ENCODE measurements at places on chromosomes 3 and 15.

GRCh38 chr15:29470311-29470710, 200.7 kb upstream of the NSMCE3 start:
- no peak for DNase-seq

DNA sequence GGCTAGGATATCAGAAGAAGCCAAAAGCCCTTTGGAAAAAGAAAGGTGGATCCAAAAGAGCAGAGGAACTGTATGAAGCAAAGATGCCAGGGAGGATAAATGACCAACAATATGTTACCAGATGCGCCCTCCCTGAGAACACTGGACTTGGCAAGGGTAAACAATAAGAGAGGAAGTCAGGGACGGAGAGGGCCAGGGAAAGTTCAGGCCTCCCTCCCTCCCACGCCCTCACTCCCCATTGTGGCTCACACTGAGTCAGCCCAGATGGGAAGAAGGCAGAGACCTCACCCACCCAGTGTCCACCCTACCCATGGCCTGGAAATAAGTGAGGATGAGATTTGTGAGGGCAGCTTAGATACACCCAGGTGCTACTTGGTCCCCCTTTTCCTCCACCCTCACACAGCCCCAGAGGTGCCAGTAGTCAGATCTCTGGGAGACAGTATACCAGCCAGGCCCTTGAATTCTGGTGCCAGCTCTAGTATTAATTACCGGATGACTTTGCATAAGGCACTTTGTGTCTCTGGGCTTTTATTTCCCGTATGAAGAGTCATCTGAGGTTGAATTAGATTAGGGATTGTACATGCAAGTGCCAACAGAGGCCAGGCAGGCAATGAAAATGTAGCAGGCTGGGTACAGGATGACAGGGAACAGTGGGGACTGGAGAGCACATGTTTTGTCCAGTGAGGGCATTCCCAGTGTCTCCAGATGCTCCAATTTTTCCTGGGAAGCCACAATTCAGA, 35.1 kb upstream of the FRMD4B start:
- DNase-seq = no peak

- DNase-seq = peak; percentile 72
Observed at GRCh38 chr3:101635954-101636798, 40.8 kb downstream of the ZBTB11 start.

DNA sequence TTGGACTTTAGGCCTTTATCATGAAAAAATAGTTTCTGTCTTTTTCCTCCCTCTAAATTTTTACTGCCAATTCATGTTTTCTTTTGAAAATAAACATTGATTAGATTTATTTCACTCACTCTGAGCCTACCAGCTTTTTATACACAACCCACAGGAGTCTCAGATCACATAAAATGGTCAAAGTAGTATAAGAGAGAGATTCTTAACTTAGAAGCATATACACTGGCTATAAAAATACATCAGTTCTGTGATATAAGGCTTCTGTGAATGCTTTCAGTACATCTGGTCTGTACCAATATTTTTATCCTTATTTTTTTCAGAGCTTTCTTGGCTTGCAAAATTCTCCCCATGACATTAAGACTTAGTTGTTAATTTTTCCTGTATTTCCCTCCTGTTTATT, 117.0 kb upstream of the PTX3 start:
- no peak for DNase-seq

- DNase-seq = no peak
Observed at GRCh38 chr3:173659972-173660371, 262.4 kb downstream of the NLGN1 start.
